Dermis microvascular lymphatic vessel endothelial cell (primary cell): ENCODE measurements at places on chromosomes 16 and 17. TPM values are rescaled to one million over a fixed set of nuclear protein-coding genes. Genes with fewer than 3 reads are reported as not detected.
A peak's percentile ranks its signal among the peaks of the same experiment; 100 is the strongest.

Gene GLP2R
- under 0.01 TPM in 1 of 2 replicates, not detected in the other for total RNA-seq

Gene PIRT
- not detected in 2 replicates for total RNA-seq

Gene CDH11
- 1.5 and 4.2 TPM in 2 replicates for total RNA-seq

Gene AATK
- 1.5 and 2.9 TPM in 2 replicates for total RNA-seq

Gene IRX5
- total RNA-seq: 0.13 TPM in 2 replicates

Gene APOBR
- total RNA-seq: under 0.01 TPM in 1 of 2 replicates, not detected in the other

Gene OR3A3
- total RNA-seq: not detected in 2 replicates

GRCh38 chr16:83933885-83934683 is 19.0 kb upstream of the OSGIN1 start:
- DNase-seq: no peak

DNA sequence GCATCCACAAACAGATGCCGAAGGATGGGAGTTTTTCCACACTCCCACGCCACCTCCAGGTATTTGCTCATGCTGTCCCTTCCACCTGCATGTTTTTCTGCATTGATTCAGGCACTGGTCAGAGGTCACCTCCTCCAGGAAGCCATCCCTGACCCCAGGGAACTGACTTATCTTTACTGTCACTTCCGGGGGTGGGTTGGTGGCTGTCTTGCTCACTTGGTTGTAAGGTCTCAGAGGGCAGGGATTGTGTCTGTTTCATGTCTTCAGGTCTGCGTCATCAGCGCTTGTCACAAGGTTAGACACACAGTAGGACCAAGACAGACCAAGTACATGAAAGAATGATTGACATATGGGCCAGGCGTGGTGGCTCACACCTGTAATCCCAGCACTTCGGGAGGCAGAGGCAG is 1.9 kb upstream of the IL4R start:
- DNase-seq: no peak

GRCh38 chr16:47197536-47198179 is 53.9 kb upstream of the NETO2 start:
- no peak for DNase-seq

DNA sequence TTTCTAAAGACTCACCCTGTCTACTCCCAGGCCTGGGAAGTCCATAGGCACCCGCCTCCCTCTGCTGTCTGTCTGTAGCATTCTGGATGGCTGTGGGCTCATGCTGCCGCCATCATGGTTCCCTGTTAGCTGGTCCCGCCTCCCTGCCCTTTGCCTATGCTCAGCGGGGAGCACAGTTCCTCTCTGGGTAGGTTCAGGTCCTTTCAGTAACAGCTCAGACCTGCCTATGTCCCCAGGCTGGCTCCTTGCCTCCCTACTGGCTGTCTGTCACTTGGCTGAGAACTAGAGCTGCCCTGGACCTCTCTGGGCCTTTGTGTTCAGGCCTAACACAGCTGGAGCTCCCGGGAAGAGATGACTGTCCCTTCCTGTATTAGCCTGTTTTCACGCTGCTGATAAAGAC is 317.9 kb downstream of the SNX29 start:
- DNase-seq: no peak

DNA sequence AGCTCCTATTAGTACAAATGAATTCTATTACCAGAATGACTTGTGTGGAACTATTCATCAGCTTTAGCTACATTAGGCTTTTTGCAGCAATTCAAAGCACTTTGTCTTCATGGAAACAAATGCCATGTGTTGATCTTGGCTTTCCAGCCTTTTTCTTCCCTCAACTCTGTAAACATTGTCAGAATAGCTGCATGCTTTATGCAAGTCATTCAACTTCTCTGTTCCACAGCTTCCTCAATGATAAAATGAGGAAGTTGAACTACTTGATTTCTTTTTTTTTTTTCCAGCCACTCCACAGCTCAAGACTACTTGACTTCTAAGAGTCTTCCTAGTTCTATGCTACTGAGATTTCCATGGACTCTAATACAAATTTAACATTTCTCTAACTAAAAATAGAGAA is 41.1 kb downstream of the KIAA0753 start:
- DNase-seq: no peak

DNA sequence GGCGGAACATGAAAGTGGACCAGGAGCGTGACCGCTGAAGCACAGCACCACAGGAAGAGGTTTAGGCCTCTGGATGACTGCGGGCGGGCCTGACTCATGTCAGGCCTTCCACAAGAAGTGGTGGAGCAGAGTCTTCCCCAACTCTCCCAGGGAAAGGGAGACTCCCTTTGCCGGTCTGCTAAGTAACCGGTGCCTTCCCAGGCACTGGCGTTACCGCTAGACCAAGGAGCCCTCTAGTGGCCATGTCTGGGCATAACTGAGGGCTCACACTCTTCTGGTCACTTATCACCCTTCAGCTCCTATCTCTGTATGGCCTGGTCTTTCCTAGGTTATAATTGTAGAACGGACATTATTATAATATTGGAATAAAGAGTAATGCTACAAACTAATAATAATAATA is 1931.9 kb downstream of the TP53TG3F start:
- DNase-seq: peak; percentile 59

- no peak for DNase-seq
Observed at GRCh38 chr16:87176735-87177134, 140.5 kb downstream of the C16orf95 start.

DNA sequence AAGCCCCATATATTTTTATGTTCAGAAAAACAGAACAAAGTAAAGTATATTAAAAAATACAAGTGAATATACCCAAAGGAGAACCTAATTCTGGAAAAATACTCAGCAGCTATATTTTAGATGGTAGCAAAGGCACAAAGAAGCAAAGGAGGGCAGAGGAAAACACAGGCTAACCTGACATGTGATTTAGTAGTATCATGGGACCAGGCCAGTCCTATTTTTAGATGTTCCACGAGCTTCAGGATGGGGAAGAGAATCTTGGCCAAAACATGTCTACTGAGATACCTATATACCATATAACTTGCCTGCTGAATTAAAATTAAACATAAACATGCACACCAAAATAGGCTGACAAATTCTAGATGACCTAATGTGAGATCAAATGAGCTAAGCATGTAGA is 32.9 kb downstream of the SMYD4 start:
- no peak for DNase-seq

DNA sequence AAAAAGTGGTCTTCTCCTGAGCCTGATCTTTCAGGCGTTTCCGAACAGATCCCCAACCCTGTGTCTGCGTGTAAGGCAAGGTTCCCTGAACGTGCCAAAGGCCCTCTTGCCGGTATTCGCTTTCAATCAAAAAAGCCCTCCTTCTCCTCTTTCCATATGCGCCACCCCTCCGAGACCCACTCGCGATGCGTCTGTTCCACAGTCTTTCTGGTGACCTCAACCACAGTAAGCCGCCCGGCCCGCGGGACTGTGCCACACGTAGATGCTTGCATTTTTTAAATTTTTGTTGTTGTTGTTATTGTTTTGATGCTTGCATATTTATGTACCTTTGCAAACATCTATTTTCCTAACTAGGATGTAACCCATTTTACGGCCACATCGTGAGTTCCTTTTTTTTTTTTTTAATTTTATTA is 607 bp upstream of the PRPSAP1 start:
- no peak for DNase-seq

DNA sequence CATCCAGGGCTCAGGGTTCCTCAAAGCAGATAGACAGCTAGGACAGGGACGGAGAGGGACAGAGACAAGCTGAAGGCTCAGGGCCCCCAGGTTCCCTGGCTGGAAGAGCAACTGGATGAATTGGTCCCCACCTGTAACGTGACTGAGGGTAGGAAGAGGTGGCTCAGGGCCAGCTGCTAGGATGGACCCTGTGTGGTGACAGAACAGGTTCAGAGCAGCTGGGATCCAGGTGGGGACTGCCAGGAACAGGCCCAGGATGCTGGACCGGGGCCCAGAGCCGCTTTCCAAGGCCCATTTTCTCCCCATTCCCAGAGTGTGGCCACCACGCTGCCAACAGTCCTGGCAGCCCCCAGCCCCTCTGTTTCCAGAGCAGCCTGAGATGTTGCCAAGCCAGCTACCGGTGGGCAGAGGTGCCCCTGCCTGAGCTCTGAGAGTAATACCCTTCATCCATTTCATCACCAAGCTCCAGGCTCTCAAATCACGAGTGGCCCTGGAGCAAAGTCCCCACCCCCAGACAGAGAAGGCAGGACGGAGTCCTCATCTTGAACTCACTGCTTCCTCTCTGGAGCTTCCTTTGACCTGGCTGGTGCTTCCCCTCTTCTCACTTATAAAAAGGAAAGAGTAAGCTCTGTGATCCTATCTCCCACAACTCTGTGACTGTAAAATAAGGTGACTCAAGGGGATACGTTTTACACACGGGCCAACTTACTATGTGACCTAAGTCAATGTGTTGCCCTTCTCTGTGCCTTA is 79.6 kb downstream of the TMEM132E start:
- no peak for DNase-seq

DNA sequence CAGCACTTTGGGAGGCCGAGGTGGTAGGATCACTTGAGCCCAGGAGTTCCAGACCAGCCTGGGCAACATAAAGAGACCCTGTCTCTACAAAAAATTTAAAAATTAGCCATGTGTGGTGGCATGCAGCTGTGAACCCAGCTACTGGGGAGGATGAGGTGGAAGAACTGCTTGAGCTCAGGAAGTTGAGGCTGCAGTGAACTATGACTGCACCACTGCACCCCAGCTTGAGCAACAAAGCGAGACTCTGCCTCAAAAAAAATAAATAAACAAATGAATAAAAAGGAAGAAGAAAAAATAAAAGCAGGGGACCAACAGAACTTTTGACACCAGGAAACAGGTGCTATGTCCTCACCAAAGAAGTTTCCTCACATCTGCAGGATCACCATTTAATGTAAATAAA is 14.2 kb downstream of the TERF2 start:
- peak; percentile 12 for DNase-seq

DNA sequence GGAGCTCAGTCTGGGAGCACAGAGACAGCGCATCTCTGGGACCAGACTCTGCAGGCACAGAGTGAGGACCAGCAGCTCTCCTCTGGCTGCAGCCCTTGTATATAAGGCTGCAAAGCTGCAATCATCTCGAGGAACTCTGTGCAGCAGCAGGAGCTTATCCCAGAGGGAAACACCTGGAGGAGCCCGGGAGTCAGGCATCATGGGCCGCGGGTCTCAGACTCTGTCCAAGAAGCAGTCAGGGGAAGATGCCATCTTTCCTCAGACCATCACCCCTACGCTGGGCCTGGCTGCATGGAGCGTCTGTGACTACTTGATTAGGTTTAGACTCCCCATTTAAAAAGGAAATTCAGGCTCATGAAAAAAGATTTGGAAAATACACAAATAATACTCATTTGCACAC is 122.0 kb downstream of the IRF8 start:
- DNase-seq: no peak

- DNase-seq: no peak
Observed at GRCh38 chr17:3968886-3969524, 4.8 kb upstream of the ATP2A3 start.

DNA sequence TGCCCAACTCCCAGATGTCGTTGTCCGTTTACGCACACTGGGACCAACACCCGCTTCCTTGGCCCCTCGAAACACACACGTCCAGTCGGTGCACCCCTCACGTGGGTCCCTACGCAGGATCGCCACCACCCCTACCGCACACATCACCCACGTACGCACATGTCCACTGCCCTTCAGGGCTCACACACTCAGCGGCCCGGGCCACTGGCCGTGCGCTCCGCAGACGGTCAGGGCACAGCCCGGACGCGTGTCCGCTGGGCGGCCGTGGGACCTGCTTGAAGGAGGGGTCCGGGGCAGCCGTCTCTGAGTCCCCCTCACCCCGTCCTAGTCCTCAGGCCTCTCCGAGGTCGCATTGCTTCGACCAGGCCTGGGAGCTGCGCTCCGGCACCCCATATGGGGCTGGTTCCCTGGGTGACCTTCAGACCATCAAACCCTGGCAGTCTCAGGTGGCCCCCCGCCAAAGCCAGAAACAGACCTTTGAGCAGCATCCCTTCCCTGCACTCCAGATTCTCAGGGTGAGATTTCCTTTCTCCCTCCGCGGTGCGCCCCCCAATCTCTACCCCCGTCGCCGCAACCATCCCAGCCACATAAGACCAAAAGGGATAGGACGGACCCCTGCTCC is 914 bp upstream of the GPRC5B start:
- no peak for DNase-seq

DNA sequence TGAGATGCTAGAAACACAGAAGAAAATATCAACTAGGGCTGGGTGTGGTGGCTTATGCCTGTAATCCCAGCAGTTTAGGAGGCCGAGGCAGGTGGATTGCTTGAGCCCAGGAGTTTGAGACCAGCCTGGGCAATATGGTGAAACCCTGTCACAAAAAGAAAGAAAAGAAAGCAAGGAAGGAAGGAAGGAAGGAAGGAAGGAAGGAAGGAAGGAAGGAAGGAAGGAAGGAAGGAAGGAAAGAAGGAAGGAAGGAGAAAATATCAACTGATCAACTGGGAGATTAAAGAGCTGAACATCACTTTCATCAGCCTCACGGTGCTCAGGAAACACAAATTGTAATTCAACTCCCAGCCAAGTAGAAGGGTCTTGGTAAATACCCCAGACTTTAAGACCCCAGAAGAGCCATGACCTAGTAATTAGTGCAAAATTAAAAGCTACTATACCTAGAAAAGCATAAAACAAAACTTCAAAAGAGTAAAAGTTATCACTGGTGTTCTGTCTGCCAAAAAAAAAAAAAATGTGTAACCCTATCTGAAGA is 27.8 kb upstream of the SLFN13 start:
- DNase-seq: no peak

GRCh38 chr17:1471911-1472821 is 16.1 kb upstream of the CRK start:
- DNase-seq: no peak

DNA sequence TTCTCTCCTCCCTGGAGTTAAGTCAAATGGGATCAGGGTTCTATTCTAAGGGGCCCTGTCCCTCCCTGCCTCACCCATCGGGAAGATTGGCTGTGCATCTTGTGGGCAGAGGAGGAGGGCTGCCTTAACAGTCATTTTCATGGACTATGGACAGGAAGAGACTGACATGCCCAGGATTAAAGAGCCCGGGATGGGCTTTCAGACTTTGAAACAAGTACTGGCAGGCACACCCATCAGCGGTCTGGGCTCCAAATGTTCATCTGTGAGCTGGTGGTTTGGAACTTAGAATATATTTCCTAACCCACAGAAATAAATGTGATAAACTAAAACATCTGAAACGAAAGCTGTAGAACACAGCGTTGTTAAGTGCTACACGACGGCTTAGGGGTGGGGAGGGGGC is 6.5 kb downstream of the SLC6A4 start:
- DNase-seq: no peak

GRCh38 chr17:74383141-74383540 is 15.8 kb downstream of the GPR142 start:
- no peak for DNase-seq

GRCh38 chr16:35431829-35432663 is 1972.6 kb downstream of the TP53TG3F start:
- no peak for DNase-seq

- no peak for DNase-seq
Observed at GRCh38 chr17:27299384-27300049, 5.6 kb downstream of the WSB1 start.
